ENCODE measurements at places on chromosomes 13 and 19.

DNA sequence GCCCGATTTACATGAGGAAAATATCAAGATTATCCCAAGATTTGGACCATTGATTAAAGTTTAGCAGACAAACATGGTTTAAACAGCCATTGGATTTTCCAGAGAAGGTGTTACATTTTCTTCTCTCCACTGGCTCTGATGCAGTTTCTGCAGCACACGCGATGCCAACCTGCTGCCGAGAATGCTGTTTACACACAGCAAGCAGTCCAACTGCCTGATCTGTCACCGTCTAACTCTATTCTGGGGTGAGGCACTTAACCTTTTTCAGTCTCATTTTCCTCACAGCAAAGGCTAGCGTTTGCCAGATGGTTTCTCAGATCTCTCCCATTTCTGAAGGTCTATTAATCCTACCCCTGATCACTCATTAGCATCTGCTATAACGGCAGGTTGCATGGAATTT, 763.5 kb upstream of the GPC6 start:
- DNase-seq, result no peak

GRCh38 chr13:32824061-32824460, 192.2 kb upstream of the KL start:
- no peak for DNase-seq

GRCh38 chr13:23945612-23946011, 48.3 kb upstream of the C1QTNF9B start:
- DNase-seq, result no peak

GRCh38 chr13:100883453-100883852, 208.9 kb upstream of the TMTC4 start:
- DNase-seq, result no peak

- DNase-seq, result no peak
These were observed at the start of gene CD79A for GRCh38 chr19:41876847-41877832. Gene CD79A, plus strand, starts transcription at chr19:41877279. Its CDS starts 26 bp downstream, at chr19:41877305.

- DNase-seq, result no peak
These were observed 35.5 kb downstream of the DHRS12 start for GRCh38 chr13:51768378-51768921.

DNA sequence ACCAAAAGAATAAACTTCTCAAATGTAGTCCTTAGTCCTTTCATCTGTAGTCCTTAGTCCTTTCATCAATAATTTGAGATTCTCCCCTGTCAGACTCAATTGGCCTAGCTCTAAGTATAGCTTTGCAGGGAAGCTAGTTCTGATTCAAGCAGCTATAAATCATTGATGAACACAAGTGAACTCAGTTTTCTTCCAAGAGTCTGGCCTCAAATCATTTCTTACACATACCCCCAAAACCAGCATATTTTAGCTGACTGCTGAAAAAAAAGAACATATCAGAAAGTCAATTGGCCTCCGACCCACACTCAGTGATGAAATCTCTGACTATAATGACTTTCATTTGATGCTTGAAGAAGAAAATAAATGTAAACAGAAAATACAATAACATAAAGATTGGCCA, 64.9 kb downstream of the TNFSF11 start:
- no peak for DNase-seq

DNA sequence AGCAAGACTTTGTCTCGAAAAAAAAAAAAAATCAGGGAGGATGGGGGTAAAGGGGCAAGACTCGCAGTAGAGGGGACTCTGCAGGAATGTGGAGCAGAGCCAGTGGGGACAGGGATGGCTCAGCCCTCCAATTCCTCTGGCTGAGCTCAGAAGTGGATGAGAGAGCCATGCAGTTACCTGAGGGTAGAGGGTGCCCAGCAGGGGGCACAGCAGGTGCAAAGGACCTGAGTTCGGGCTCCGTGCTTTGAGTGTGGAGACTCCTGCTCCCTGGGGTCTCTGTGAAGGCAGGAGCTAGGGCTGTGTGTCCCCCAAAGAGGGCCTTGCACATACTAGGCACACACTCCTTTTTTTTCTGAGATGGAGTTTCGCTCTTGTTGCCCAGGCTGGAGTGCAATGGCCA, 7.7 kb downstream of the DOCK6 start:
- DNase-seq, result no peak

DNA sequence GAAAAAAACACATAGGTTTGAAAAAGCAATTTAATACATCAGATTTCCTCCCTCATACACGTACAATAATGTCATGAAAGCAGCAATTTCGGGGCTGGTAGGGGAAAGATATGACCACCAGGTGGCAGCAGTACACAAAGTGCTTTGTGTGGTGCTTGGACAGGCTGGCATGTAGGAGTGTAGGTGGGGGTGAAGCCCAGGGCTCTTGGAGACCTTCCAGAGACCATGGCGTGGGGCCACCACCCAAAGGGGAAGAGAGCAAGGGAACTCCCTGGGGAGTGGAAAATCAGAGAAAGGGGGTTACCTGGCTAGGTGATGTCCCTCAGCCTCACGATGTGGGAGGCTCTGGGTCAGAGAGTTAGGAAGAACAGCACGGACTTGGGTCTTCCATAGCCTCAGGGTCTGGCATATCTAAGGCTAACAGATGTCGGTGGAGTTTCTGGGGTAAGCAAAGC, 11.8 kb upstream of the CCNA1 start:
- peak; percentile 78 for DNase-seq

- no peak for DNase-seq
These were observed 165.8 kb downstream of the KDM4B start for GRCh38 chr19:5134691-5135090.

GRCh38 chr13:106562301-106562700, 5.6 kb downstream of the ARGLU1 start:
- DNase-seq, result no peak

GRCh38 chr13:53141336-53141735, 112.7 kb downstream of the OLFM4 start:
- DNase-seq, result no peak

GRCh38 chr13:95485045-95485517, 67.4 kb upstream of the CLDN10 start:
- no peak for DNase-seq

- DNase-seq, result peak; percentile 24
These were observed 5.0 kb upstream of the PDS5B start for GRCh38 chr13:32581177-32581786.
